ENCODE measurements at places on chromosomes 5 and 9. TPM values are rescaled to one million over a fixed set of nuclear protein-coding genes. Genes with fewer than 3 reads are reported as not detected.

- DNase-seq: no peak
Observed at GRCh38 chr5:1519631-1520210, 4.0 kb downstream of the LPCAT1 start.

LECT2 gene
- not detected for total RNA-seq

DNA sequence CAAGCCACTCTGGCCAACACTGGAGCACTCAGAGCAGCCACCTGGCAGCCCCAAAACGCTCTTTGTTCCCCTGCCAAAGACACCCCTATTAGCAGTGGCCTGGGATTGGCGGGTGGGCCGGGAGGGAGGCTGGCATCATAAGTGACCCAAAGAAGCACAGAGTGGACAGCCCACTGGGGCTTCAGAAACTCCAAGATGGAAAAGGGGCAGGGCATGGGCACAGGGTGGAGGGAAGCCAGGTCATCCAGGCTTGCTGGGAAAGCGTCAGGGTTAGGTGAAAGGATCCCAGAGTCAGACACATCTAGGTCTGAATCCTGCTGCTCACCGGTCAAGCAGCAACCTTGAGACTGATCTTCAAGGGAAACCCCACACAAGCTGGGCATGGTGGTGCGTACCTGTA lies 14.8 kb downstream of the EEIG1 start:
- DNase-seq: peak; percentile 38

GRCh38 chr5:36357391-36357975 lies 55.8 kb upstream of the RANBP3L start:
- no peak for DNase-seq

CATSPER3 gene
- not detected for total RNA-seq

DNA sequence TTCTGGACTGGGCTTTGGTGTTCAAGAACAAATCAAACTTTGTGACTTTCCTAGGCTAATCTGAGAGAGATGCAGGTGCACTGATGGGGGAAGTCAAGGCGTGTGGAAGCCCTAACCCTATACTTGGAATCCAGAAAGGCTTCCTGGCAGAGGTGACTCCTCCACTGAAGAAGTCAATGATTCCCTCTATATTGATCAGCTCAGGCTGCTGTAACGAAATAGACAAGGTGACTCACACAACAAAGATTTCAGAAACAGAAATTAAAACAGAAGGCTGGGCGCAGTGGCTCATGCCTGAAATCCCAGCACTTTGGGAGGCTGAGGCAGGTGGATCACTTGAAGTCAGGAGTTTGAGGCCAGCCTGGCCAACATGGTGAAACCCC lies 69.6 kb upstream of the GGTA1 start:
- DNase-seq: no peak

GRCh38 chr9:87763286-87763685 lies 37.4 kb downstream of the CTSL start:
- no peak for DNase-seq

GRCh38 chr5:95647886-95648860 lies 1.6 kb downstream of the RFESD start:
- no peak for DNase-seq
